ENCODE measurements at places on chromosomes 7 and 10. TPM values are rescaled to one million over a fixed set of nuclear protein-coding genes. Genes with fewer than 3 reads are reported as not detected.

GRCh38 chr7:130995252-130996081 lies 261.5 kb upstream of the KLF14 start:
- no peak for DNase-seq

- DNase-seq, result no peak
These were observed 31.9 kb downstream of the HEPACAM2 start for GRCh38 chr7:93194386-93194785.

DNA sequence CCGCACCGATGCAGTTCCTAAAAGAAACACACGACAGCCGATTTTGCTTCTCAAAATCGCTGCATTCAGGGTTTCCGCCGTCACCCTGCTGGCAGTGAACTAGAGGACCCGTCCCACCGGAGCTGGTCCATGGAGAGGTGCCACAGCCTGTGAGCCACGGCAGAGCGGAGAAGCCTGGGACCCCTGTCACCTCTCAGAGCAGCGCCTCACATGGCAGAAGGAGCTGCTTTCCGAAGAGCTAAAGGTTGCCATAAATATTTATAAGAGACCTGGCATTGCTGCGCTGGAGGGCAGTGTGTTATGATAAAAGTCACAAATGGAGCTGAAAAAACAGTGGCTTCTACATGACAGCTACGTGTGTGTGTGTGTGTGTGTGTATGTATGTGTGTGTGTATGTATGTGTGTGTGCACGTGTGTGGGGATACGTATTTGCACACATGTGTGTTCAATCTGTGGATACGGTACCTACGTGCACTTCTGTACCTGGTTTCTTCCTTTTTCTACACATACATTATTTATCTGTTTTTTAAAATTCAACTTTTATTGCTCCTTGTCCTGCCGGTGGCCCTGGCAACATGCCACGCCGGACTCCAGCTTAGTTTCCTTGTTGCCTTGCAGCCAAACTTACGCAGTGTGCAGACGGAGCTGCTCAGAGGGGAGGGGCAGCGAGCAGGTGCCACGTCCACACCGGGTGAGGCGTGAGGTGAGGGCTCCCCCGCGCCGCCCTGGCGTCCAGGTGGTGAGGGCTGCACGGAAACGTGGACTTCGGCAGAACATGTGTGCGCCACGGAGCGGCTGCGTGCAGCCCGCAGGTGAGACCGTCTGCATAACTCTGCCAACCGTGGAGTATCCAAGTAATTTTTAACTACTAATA lies 115.2 kb upstream of the PITRM1 start:
- no peak for DNase-seq

- DNase-seq, result no peak
These were observed 64.9 kb upstream of the ADRB1 start for GRCh38 chr10:113978802-113979201.

- DNase-seq, result no peak
These were observed 468.2 kb upstream of the LRRTM3 start for GRCh38 chr10:66457629-66458028.

DNA sequence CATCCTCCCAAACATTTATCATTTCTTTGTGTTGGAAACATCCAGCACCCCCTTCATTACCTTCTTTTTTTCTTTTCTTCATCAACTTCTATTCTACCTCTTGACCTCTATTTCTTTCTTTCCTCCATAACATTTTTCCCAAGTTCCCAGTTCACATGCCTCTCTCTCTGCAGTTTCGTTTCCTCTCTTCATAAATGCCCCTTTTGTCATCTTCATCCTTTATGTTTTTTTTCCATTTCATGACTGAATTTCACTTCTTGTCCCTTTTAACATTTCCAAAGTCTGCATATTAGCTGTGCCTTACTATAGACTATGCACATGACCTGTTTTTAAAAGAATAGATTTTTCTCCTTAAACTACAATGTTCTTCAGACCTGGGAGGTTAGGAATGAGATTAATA lies 23.7 kb downstream of the CPN1 start:
- DNase-seq, result no peak

GRCh38 chr7:156865493-156865892 lies 27.5 kb downstream of the LMBR1 start:
- no peak for DNase-seq

DNA sequence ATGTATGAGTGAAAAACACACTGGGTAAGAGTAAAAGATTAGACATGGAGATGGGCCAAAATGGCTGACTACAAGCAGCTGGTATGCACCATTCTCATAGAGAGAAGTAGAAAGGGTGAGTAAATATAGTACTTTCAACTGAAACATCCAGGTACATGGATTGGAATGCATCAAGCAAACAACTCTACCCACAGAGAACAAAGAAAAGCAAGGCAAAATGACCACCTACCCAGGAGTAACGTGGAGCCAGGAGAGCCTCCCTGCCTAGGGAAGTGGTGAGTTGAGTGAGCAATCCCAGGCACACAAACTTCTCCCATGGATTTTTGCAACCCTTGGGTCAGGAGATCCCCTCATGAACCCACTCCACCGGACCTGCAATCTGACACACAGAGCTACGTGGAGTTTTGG lies 212.8 kb downstream of the PTN start:
- DNase-seq, result no peak

GRCh38 chr7:32865448-32866030 lies 26.0 kb downstream of the KBTBD2 start:
- DNase-seq, result no peak

DNA sequence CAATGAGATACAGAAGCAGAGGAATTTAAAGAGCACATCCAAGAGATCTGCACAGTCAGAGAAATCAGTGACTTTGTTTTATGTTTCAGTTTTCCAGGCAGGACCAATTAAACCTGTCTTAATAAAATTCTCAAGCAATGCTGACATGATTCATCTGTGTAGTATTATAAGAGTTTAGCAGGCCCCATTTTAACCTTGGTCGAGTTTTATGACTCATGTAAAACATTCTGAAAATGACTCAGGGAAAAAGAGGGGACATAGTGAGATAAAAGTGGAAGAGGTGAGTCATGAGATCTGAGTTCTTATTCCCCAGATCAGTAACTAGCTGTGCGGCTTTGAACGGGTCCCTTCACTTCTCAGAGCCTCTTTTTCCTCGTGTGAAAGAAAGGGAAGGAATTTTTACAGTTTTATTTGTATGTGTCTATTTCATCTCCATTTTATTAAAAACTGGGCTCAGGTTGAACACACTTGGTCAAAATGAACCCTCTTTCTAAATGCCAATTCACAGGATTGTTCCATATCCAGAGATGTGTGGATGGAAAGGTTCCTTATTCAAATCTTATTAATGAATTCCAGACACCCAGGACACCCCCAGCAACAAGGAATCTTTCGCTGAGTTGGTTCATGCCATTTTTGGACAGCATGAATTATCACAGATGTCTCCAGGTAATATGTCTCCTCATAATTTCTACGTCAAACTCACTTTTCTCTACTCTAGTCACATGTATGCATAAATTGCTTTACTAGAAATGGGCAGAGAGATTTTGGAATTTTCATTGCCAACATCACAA lies 143.2 kb downstream of the JAZF1 start:
- no peak for DNase-seq

Gene AKR1E2
- total RNA-seq, result 12.0 TPM

Gene TMEM273
- total RNA-seq, result 17.0 TPM

Gene RAB19
- total RNA-seq, result not detected

Gene GPNMB
- 297 TPM for total RNA-seq

Gene HOXA7
- total RNA-seq, result 6.2 TPM

Gene POLR2J2
- 7.5 TPM for total RNA-seq

Gene INA
- total RNA-seq, result not detected
